GM23338 (cell line): ENCODE measurements at places on chromosomes 1 and 21.

- no peak for DNase-seq
Measured at GRCh38 chr1:61221642-61222041, 139.3 kb downstream of the NFIA start.

GRCh38 chr1:225556694-225557093 is 96.2 kb downstream of the ENAH start:
- DNase-seq, result no peak

DNA sequence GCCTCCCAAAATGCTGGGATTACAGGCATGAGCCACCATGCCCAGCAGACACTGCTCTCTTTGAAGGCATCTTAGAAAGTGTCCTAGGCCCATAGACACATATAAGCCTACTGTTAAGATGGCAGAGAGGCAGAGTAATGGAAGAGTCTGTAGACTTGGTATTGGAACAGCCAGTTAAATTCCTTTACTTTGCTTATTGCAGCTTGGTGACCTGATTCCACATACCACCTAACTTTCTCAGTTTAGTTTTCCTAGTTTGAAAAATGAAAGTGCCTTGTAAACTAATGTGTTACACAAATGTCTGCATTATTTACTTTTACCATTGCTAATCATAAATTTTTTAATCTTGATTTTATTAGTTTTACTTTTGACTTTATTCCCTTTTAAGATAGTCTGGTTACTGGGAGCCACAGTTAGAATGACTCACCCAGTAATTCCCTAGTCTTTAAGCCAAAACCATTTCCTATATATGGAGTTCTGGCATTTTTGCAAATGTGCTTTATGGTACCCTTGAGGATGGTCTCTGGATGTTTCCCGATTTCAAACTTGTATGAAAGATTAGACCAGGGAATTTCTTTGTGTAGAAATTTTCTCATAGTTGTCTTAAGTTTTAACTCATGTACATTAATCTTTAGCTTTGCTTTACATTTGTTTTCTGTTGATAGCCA is 6.4 kb downstream of the SMAP2 start:
- no peak for DNase-seq

DNA sequence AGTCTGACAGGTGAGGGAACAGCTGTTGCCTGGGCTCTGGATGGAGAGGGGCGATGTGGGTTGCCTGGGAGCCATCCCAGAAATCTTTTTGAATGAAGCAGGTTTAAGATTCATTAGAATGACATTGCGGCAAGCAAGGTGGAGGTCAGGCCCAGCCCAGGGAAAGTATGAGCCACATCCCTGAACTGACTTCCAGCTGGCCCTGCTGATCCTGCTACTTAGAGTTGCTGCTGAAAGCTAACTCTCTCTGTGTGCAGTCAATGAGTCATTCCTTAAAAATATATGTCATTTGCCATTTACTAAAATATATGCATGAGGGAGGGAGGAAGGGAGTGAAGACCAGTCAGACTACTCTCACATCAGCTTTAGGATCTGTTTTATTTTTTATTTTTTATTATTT is 54.3 kb upstream of the RAB3GAP2 start:
- DNase-seq, result peak; percentile 17

DNA sequence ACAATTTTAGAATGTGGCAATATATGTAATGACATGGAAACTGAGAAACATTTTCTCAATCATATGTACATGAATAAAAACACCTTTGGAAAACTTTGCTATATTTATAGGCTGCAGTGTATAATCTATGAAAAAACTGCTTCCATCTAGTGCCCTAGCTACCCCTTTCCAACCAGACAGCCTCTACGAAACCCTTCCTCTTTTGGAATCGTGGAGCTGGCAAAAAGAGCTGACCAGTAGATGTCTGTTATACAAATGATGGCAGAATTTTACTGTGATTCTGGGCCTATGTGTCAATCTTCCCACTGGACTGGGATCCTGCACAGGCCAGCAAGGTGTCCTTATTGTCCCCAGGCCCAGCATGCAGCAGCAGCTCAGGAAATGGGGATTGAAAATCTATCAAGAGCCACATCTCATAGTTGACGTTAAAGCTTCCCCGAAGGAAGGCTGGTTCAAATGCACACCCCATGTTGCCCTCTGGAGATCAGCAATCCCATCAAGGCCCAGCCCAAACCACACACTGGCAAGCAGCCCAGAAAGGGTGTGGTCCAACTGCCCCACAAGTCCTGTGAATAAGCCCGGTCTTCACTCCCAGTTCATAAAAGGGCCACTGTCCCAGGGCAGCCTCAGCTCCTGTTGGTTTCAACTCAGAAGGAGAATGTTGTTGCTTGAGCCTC is 8.8 kb upstream of the FAM20B start:
- no peak for DNase-seq

GRCh38 chr1:17516303-17517214 is 22.9 kb upstream of the ARHGEF10L start:
- peak; percentile 52 for DNase-seq

DNA sequence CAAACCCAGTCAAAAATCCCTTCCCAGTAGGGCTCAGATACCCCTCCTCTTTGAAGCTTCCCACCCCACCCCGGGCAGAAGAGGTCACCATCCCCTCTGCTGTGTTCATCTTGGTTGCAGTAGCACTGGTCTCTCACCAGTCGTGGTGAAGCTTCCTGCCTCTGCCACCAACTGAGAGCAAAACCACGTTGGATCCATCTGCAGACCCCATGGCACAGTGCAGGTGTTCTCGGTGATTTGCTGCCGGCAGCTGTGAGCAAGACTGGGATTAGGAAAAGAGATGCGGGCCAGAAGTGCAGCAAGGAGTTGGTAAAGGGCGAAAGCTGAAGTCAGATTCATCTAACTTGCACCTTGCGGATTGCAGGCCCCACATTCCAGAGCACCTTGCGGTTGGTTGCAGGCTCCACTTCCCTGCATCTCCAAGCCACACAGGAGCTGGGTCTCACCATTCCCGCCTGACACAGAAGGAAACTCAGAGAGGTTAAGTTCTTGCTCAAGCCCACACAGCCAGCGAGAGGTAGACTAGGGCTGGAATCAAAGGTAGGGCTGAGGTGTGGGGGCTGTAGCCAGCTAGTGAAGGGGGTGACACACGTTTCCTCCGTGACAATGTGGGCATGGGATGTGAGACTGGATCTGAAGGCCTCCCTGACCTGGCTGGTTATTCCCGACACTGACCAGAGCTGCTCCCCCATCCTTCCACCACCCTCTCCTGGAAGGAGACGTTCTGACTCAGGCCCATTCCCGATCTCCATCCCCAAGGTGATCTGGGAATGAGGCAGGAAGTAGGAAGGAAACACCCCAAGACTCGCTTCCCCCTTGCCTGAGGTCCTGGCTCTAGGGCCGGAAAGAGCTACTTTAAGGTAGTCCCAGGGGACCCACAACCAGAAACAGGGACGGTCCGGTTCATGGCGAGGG is 3.3 kb upstream of the FAM110D start:
- DNase-seq, result peak; percentile 67

DNA sequence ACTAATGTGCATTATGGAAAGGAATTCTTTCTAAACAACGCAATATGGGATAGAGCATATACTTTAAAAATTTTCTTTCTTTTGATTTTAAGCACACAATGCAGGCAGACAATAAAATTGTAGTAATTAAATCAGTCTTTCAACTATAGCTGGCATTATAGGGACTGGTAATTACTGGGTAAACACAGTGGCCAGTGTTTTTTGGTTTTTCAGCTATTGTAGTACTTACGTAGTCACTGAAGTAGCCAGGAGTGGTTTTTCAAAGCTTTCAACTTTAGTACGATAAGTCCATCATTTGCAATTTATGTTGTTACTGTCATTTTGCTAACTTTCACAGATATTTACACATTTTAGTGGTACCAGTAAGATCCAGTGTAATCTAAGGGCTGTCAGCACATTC is 50.6 kb downstream of the RAB3GAP2 start:
- DNase-seq, result no peak

- DNase-seq, result no peak
Measured at GRCh38 chr1:74065081-74065480, 132.9 kb downstream of the LRRIQ3 start.

DNA sequence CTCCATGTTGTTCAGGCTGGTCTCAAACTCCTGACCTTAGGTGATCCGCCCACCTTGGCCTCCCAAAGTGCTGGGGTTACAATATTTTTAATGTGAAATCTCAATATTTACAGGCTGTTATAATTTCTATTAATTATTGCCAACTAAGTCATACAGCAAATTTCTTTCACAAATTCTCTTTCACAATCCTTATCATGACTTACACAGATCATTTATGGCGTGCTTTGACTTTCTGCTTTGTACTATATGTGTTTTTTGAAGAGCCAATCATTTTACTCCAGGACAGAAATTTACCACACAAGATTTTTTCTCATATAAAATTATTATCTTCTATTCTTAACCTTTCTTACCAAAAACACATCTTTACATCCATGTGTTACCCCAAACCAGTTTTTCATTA is 1729.9 kb downstream of the NCAM2 start:
- peak; percentile 45 for DNase-seq

DNA sequence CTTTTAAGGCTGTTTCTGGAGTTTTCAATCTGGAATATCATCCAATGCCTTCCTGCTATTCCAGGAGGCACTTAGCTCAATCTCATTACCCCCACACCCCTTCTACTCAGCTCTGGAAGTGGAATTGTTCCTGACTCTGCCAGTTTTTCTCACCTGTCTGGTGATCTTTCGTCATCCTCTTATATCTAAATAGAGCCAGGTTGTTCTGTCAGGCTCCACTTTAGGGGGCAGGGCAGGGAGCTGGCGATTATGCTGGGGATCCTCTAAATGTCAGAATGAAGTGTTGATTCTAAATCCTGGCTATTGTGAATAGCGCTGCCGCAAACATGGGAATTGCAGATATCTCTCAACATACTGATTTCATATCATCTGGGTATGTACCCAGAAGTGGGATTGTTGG is 63.6 kb upstream of the ETV3 start:
- no peak for DNase-seq

DNA sequence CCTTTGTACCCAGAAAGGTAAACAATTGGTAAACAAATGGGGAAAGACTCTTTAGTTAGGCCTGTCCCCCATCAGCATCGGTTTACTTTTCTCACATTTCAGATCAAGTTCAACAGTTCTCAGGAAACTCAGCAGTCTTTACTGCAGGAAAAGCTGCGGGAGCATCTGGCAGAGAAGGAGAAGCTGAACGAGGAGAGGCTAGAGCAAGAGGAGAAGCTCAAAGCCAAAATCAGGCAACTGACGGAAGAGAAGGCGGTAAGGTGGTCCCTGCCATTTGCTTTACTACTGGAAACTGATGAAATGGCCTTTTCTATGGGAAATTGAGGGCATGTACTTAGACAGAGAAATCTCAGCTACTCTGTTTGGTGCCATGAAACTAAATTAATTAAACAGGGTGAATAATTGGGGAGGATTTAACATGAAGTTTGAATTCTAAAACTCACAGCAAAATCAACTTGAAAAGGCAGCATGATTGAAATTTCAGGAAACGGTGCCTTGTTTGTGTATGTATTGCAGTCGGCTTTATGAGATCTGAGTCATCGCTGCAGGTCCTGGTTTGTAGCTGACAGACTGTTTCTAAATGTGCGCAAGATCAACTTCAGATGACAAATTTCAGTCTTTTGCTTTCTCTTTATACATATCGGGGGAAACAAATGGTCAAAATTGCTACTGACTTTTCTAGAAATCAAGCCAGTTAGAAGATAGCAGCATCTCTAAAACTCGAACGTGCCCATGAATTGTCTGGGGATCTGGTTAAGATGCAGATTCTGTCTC is 67.9 kb upstream of the EFHD2 start:
- no peak for DNase-seq

DNA sequence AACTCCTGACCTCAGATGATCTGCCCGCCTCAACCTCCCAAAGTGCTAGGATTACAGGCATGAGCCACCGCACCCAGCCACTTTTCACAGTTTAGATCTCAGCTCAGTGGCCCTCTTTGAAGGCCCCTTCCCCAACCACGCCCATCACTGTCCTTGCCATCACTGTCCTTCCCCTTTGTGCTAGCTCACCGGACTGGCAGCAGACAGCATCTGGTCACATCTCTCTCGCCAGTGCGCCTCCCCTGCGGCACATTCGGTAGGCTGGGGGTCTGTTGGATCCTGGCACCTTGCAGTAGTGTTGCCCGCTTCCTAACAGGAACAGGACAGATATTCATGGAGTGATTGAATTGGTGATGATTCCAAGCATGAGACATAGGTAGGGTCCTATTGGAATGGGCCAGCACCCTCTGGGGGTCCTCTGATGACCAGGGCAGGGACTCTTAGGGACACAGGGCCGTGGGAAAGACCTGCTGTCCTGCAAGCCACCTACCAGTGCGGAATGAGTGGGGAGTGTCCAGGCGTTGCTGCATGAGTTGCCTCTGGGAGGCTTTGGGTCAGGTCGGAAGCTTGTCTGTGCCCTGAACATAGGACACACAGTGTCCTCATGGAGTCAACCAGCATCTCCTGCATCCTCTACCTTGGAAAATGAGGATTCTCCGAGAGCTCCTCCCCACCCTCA is 178.8 kb upstream of the VAMP3 start:
- no peak for DNase-seq

DNA sequence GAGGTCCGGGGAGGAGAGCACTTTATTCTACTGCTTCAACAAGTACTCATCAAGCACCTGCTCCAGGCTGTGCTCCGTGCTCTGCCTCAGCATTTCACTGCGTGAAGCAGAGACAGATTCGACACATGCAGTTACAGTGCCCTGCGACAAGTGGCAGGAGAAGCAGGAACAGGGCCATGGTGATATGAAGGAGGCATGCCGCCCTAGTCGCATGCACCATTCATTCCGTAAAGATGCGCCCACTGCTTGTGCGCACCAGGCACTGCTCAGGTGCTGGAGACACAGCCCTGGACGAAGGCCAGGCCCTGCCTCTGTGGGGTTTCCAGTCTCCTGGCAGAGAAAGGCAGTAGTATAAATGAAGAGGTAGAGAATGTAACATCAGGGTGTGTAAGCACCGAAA is 206.6 kb downstream of the HIVEP3 start:
- no peak for DNase-seq

- DNase-seq, result peak; percentile 95
Measured at GRCh38 chr1:231626535-231626950, at the start of gene DISC1. Gene DISC1 (plus strand): TSS chr1:231626790. CDS start chr1:231626868, 78 bp downstream.

GRCh38 chr21:35249636-35250035 is 200.5 kb upstream of the RUNX1 start:
- no peak for DNase-seq

DNA sequence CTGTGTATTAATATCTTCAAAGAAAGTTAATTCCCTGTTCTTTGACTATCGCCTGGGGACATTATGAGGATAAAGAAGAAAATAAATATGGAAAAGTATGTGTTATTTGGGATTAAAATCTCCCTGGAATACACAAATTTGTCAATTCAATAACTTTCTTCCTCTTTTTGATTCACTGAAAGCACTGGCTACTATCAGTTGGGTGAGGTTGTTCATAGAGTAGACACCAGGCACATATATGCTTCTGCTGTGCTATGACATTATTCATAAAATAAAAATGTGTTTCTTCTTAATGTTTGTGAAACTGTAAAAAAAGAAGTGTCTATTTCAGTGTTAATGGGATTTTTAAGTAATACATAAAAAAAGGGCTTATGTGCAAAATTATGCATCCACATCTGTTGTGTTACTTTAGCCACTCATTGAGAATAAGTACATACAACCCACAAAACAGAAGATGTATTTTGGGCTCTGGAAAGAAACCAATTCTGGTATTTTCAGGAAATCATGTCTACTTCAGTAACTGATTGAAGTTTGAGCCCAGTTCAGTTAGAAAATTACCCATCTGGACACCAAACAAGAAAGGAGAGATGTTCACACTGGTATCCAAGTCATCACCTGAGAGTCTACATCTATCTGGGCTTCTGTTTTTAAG is 169.4 kb downstream of the GABPA start:
- no peak for DNase-seq
